ENCODE measurements at places on chromosomes 4 and X. TPM values are rescaled to one million over a fixed set of nuclear protein-coding genes. Genes with fewer than 3 reads are reported as not detected.
A peak's percentile ranks its signal among the peaks of the same experiment; 100 is the strongest.

DNA sequence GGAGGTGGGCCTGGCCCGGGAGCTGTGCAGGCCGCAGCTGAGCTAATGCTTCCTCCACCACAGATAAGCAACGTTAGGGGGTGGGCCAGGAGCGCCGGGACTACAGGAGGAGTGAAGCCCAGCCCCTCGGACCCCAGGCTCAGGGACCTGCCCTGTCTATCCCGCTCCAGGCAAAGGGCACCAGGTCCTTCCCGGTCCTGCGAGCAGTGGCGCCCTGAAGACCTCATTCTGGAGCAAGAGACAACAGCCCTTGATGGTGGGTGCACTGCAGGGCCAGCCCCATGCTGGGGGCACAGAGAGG is 730 bp upstream of the TREX2 start:
- no peak for DNase-seq

- DNase-seq = no peak
These were observed 105.6 kb upstream of the SMIM31 start for GRCh38 chr4:164648151-164648848.

The FAM47E gene
- total RNA-seq = not detected

DNA sequence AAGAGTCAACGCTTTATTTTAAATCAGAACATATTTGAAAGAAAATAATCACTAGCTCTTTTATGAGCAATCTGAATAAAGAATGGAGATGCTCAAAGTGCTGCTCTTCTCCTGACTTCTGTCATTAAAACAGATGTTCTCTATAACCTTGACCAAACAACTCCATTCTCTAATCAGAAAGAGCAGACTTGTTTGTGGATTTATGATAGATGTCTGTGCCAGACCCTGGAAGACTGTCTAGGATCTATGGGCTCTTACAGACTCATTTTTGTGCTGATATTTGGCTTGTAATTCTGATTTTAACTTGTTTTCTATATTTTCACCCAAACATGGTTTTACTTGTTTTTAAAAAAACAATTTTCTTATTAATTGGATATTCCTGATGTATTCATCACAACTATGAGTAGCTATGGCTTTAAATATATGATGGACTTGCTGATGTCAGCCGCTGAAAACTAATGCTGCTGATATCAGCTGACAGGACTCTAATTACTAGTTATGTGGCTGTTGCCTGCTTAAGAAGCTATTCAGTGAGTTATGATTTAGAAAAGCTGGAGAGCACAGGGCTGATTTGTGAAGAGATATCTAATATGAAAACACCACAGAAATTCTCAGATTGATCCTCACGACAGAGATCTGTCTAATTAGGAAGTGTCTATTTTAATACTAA is 31.6 kb upstream of the MAML3 start:
- no peak for DNase-seq

DNA sequence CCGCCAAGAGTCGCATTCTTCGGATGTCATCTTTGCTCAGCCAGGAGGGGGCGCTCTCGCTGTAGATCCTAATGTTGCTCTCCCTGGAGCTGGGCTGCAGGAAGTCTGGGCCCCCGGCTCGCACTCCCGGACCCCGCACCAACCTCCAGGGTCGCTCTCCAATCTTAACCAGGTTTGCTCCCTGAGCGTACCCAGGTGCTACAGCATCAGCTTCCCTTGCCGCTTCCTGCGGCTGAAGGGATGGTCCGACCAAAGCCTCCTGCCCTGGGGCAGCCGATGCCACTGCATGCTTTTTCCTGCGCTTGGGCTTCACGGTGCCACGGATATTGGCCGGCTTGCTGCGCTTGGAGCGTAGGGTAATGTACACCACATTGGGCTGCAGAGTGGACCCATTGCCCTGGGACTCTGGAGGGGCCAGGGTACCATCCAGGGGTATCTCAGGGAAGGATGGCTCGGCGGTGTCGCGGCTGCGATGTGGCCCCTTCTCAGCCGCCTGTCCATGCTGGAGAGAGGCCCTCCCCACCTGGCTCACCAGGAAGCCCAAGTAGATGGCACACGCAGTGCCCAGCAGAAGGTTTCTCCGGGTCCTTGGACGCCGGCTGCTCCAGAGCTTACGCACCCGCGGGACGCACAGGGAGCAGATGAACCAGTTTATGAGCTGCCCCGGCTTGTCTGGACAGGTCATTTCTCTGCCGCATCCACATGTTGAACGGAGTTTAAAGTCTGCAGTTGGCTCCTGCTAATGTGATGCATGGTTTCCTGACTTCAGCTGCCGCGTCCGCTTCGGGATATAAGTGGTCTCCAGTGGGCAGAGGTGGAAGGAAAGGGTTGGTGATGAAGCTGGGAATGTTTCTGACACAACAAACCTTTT is 1.9 kb downstream of the GASK1B start:
- no peak for DNase-seq

The SSX4B gene
- not detected for total RNA-seq

GRCh38 chr4:86594559-86595425 is 677 bp downstream of the PTPN13 start:
- no peak for DNase-seq

The MAMLD1 gene
- 3.6 TPM for total RNA-seq

DNA sequence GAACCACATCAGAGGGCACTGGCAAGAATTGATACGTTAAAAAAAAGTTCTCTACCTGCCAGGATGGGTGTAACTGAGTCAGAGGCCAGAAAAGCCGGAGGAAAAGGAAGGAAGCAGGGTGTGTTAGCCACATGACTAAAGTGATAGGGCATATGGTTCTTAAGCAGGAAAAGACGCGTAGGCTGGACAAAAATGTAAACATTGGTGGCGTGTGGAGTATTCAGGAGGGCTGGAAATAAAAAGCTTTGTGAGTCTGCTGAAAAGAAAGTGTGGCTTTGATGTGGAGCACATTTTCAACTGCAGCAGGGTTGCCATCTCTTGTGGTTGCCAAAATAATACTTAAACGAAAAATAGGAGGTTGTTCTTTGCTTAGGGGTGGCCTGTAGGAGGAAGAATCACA is 186.5 kb upstream of the RPL34 start:
- no peak for DNase-seq

The RPL34 gene
- total RNA-seq = 1,197 TPM

- no peak for DNase-seq
These were observed 1195.9 kb upstream of the PRKX start for GRCh38 chrX:4909348-4909747.

The TASL gene
- not detected for total RNA-seq

The UGT2B11 gene
- total RNA-seq = not detected

- no peak for DNase-seq
These were observed 36.3 kb upstream of the GRPR start for GRCh38 chrX:16087076-16087475.

GRCh38 chr4:73345399-73345975 is 58.6 kb upstream of the ALB start:
- no peak for DNase-seq

The NKX6-1 gene
- total RNA-seq = 0.47 TPM

DNA sequence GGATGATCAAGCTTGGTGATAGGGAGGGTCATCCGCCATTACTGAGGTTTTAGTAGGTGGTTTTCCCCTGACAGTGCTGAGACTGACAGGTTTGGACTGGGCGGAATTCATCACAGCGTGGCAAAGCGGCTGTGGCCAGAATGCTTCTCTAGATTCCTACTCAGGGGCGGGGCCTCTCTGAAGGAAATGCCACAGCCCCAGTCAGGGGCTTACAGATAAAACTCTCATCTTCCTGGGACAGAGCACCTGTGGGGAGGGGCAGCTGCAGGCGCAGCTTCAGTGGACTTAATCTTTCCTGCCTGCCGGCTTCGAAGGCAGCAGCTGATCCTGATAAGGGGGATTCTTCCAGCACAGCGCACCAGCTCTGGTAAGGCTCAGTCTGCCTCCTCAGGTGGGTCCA is 316.7 kb downstream of the RPA4 start:
- DNase-seq = no peak

GRCh38 chr4:40311811-40312346 is 23.3 kb upstream of the CHRNA9 start:
- DNase-seq = peak; percentile 83

- no peak for DNase-seq
These were observed 552.7 kb downstream of the RAPGEF2 start for GRCh38 chr4:159655547-159655946.

The MBNL3 gene
- 2.1 TPM for total RNA-seq

The KLHL13 gene
- 3.9 TPM for total RNA-seq

The PPP1R2C gene
- not detected for total RNA-seq

DNA sequence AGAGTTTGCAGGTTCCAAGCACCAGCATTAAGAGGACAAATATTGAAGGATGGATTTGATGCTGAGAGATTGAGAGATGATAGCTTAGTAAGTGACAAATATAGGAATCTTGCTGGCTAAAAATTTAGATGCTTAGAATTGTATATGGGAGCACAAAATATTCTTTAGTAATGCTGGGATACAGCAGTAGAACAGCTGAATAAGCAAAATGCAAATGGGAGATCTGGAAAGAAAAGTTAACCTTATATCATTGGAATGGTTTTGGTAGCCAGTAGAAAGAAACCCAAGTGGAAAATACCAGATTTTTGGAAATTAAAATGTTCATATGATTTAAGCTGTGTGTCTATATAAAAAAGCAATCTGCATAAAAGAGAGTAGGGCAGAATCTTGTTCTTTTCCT is 308.6 kb upstream of the CPEB2 start:
- no peak for DNase-seq

The TMEM31 gene
- total RNA-seq = not detected

The NAA15 gene
- 24.0 TPM for total RNA-seq

The APBB2 gene
- 122 TPM for total RNA-seq

The F8A2 gene
- not detected for total RNA-seq

The CT45A10 gene
- total RNA-seq = not detected

DNA sequence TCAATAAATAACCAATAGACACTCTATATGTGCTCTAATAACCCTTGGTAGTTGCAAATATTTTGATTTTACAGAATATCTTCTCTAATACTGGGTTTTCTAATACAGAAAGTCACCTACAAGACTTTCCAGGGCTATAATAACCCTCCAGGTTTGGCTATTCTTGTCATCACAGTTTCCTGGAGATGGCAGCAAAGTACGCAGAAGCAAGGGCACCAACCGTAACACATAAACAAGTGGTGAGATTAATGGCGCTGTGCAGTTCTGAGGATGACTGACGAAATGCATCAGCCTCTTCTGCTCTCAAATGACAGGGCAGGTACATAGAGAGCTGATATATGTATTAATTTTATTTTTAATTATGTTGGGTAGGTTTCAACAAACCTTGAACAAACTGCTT is 122.4 kb downstream of the C4orf33 start:
- no peak for DNase-seq

Data from glomerular endothelial cell (primary cell).